ENCODE measurements at places on chromosomes 3 and 15. TPM values are rescaled to one million over a fixed set of nuclear protein-coding genes. Genes with fewer than 3 reads are reported as not detected.

- DNase-seq = no peak
These were observed 192.5 kb downstream of the ATP10A start for GRCh38 chr15:25670621-25671020.

DNA sequence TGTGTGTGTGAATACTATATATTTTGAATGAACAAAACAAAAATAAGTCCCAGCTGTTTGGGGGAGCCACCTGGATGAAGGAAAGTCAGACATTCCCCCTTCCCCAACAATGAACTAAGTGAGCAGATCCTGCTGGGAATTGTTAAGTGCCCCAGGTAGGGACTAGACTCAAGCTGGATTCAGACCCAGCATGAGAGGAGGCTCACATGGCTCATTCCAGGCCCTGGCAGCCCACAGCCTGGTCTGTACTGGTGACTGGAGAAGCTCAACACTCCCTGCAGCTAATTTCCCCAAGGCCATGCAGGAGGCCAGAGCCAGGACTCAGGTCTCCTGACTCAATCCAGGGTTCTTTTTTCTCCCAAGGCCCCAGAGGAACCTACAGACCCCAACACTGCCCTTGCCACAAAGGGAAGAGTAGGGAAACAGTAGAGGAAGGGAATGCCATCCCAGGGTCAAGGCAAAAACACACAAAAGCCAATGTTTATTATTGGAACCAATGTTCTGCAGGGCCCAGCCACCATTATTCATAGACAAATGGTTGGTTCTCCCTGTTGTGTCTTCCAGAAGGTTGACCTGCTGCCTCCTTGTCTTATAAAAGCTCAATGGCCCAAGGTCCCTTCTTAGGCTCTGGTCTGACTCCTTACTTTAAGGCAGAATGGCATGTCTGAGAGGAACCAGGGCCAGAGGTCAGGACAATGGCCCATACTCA is 9.5 kb downstream of the IGDCC4 start:
- DNase-seq = no peak

The ARPP21 gene
- total RNA-seq = not detected

The SHISA5 gene
- 191 TPM for total RNA-seq

Measured in H1 (cell line).